ENCODE measurements at places on chromosomes 11 and 22. TPM values are rescaled to one million over a fixed set of nuclear protein-coding genes. Genes with fewer than 3 reads are reported as not detected.

Gene NAALAD2
- not detected for total RNA-seq

Gene MLC1
- total RNA-seq: not detected

Gene PDXP
- 2.2 TPM for total RNA-seq

Gene DNHD1
- total RNA-seq: 8.2 TPM

Gene STK33
- 0.53 TPM for total RNA-seq

Gene FIBIN
- 14.2 TPM for total RNA-seq

Gene YAP1
- 151 TPM for total RNA-seq

Gene P2RY2
- total RNA-seq: 9.0 TPM

Gene KCNJ1
- not detected for total RNA-seq

Gene CARD16
- total RNA-seq: 2.4 TPM

Gene OR52B2
- not detected for total RNA-seq

Gene VSTM5
- 0.79 TPM for total RNA-seq

Gene VWCE
- 0.26 TPM for total RNA-seq

Gene EIF3F
- total RNA-seq: 222 TPM

Gene MYBPC3
- total RNA-seq: under 0.01 TPM

Gene PARVB
- total RNA-seq: 6.0 TPM

Gene APOL6
- 6.1 TPM for total RNA-seq

Gene CAPRIN1
- total RNA-seq: 97.9 TPM

Gene TECTA
- total RNA-seq: under 0.01 TPM

Gene ANO1
- 1.3 TPM for total RNA-seq

Gene NRXN2
- total RNA-seq: not detected

Gene MS4A3
- not detected for total RNA-seq

Gene C22orf31
- not detected for total RNA-seq

Gene GAS2L1
- 4.1 TPM for total RNA-seq

Gene SMTNL1
- total RNA-seq: not detected

Gene GRM5
- total RNA-seq: under 0.01 TPM

Gene PRCP
- total RNA-seq: 25.9 TPM

Gene CRYAB
- not detected for total RNA-seq

Gene MRGPRX1
- not detected for total RNA-seq

Gene TUBA8
- total RNA-seq: 0.26 TPM

Gene SPA17
- 2.4 TPM for total RNA-seq

Gene POTEH
- total RNA-seq: not detected

Gene CRYBA4
- not detected for total RNA-seq

Gene GGT1
- 2.9 TPM for total RNA-seq

Gene OR8D4
- total RNA-seq: not detected

Gene RBM14
- total RNA-seq: 7.4 TPM

Gene DERL3
- total RNA-seq: 0.26 TPM

Gene OR5AR1
- not detected for total RNA-seq

Gene DDX25
- not detected for total RNA-seq

Gene KCNJ11
- total RNA-seq: 0.77 TPM

Gene MYRF
- total RNA-seq: under 0.01 TPM

Gene NLRP14
- 0.13 TPM for total RNA-seq

Gene SLC25A18
- total RNA-seq: not detected

Gene HIC2
- 3.2 TPM for total RNA-seq

Gene ZNF70
- 1.3 TPM for total RNA-seq

Gene RTN4RL2
- not detected for total RNA-seq

Gene P2RY6
- total RNA-seq: 0.26 TPM

Gene MYOD1
- total RNA-seq: not detected

Gene SEPTIN3
- under 0.01 TPM for total RNA-seq

Gene RASL10A
- not detected for total RNA-seq

Gene DCHS1
- total RNA-seq: 0.26 TPM

Gene DRD4
- total RNA-seq: 0.13 TPM
